Fibroblast of the aortic adventitia (primary cell): ENCODE measurements at places on chromosomes 13 and 19. TPM values are rescaled to one million over a fixed set of nuclear protein-coding genes. Genes with fewer than 3 reads are reported as not detected.

DNA sequence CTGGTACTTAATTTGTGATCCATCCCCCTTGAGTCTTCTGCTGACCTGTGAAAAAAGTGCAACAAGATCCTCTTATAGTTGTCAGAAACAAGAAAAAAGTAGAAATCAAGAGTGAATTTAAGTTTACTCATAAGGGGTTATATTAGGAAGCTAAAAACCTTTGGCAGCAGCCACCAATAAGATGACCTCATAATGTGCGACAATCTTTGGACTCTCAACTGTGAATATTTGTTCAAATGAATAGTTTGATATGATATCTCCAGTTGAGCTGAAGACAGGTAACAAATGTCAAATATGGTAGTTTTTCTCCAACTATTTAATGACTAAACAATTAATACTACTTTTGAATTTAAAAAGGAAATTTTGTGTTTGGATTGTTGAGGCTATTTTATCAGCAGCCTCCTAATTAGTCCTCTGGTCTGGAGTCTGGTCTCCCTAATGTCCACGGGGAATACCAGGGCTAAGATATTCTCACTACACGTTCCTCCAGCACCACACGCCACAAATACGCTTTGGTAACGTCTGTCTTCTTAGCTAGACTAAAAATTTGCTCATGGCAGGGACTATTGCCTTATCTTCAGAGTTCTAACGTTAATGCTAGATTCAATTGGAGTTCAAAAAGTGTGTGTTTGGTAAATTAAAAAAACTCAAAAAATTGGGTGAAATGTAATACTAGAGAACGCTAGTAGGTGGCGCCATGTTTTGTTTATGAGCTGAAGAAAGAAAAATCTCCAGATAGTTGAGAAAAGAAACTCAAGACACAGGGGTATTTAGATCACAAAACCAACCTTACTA, 51.0 kb upstream of the PDX1 start:
- DNase-seq = peak; percentile 32

- no peak for DNase-seq
These were observed 2.7 kb downstream of the B3GNT3 start for GRCh38 chr19:17797424-17798201.

GRCh38 chr19:16315825-16316505, 8.7 kb upstream of the KLF2 start:
- DNase-seq = peak; percentile 100

- no peak for DNase-seq
These were observed 523.5 kb upstream of the ARGLU1 start for GRCh38 chr13:107091428-107091827.

GRCh38 chr19:27673986-27674385, 1539.0 kb downstream of the UQCRFS1 start:
- DNase-seq = no peak

DNA sequence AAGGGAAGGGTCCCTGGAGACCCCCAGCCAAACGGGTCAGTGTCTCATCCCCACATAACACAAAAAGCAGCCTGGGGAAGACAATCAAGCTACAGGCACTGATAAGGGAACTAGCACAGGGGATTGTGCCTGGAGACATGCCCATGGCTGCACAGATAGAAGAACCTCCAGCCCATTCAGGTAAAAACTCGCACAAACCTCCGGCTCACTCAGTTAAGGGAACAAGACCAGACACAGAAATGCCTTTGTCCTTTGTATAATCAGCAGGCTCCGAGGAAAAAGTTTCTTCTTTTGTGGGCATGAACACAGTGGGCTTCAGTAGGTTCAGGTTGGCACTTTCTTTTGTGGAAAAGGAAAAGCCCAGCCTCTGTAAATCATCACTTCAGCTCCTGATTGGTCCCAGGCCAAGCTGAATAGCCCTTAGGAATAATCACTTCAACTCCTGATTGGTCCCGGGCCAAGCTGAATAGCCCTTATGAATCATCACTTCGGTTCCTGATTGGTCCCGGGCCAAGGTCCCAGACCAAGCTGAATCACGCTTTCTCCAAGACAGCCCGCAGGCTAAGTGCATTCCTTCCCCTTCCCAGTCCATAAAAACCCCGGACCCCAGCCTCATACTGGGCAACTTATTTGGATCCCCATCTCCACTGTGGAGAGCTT, 5.0 kb upstream of the ZNF230 start:
- DNase-seq = peak; percentile 46

DNA sequence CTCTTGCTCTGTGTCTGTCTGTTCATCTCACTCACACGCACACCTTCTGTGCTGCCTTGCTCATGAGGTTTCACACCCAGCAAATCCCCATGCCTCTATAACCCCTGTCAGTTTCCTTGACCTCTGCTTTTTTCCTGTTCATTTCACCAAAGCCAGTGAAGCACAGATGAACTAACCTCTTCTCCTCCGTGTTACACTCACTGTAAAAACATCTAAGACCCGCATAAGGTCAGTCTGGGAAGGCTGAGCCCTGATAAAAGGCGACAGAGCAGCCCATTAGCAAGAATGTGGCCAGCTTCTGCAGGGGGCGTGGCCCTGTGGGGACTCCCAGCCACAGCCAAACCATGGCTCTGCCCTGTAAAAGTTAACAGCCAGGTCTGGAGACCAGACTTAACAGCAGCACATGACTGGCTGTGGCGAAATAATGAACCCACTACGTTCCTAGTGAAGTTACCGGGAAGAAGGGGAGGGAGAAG, 42.8 kb upstream of the NPAS1 start:
- peak; percentile 86 for DNase-seq

DNA sequence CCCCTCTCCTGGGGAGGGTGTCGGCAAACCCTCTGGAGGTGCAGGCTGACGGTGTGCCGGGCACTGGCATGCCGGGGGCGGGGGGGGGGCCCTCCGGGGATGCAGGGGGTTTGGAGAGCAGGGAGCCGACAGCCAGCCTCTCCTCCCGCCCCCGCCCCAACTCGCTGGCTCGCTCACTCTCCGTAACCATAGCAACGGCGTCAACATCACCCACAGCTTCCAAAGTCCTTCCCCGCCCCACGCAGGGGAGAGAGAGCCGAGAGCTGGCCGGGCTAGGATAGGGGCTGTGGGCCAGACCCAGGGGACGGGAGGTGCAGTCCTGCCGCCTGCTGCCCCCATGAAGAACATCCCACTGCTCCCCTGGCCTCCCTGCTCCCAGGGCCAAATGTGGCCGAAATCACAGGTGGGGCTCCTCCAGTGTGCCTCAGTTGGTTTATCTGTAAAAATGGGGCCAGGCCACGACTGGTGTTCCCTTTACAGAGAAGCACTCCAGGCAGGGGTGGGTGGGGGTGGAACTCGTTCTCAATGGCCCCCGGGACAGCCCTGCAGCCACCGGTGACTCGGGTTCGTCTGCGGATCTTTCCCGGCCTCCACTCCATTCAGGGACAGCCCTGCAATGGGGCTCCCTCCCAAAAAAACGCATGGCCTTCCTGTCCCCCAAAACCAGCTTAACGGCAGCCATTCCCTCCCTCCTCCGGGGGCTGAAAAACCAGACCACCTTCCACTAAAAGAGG, 3.2 kb downstream of the KLF16 start:
- DNase-seq = peak; percentile 81

DNA sequence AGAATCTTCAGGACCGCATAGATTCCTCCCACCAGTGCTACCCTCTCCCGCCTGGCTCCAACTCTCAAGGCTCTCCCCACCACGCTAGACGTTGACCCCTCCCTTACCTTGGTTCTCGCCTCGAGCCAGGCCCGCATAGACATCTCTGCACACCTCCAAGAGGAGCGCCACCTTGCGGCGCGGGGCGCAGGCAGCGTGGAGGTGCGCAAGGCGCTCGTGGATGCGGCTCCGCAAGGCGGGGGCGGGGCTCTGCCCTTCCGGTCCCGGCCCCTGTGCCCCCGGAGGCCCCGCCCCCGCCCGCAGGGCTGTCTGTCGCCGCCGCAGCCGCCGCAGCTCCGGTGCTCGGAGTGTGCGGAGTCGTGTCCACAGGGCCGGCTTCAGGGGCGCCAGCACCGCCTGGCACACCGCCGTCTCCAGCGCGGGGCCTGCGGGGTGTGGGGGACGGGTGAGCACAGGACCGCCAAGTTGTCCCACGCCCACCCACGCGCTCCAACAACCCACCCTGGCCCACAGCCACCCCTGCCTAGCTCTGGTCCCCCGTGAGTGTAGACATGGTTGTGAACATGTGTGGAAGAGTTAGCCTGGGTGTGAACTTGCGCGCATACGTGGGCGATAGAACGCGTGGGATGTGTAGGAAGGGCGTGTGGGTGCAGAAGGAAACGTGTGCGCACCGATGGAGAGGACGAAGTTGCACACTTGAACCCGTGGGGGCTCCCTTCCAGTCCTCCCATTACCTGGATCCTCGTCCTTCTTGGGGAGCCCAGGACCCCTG, 8.1 kb downstream of the RINL start:
- DNase-seq = peak; percentile 55

- no peak for DNase-seq
These were observed 245.3 kb downstream of the ITGBL1 start for GRCh38 chr13:101697745-101698144.

- no peak for DNase-seq
These were observed 108.2 kb downstream of the TNFSF13B start for GRCh38 chr13:108377646-108378206.

GRCh38 chr13:48429036-48429435, 16.1 kb upstream of the LPAR6 start:
- DNase-seq = no peak

- no peak for DNase-seq
These were observed 18.1 kb downstream of the IZUMO4 start for GRCh38 chr19:2114821-2115220.

- peak; percentile 71 for DNase-seq
These were observed 7.7 kb upstream of the GPR18 start for GRCh38 chr13:99265821-99266426.

DNA sequence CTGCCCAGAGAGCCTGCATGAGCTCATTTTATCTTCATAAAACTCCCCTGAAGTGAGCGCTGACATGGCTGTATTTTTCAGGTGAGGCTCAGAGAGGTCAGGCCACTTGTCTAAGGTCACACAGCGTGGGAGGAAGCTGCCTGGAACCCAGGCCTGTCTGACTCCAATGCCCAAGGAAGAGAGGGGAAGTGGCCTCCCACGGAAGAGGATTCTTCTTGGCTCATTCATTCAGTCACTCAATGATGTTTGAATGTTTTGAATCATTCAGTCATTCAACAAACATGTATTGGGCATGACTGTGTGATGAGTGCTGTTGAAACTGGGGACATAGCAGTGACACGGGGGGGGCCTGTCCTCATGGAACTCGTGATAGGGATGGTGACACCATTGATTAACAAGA, 12.0 kb downstream of the ACTL9 start:
- DNase-seq = no peak

GRCh38 chr13:42946927-42947326, 45.1 kb downstream of the EPSTI1 start:
- DNase-seq = peak; percentile 83

DNA sequence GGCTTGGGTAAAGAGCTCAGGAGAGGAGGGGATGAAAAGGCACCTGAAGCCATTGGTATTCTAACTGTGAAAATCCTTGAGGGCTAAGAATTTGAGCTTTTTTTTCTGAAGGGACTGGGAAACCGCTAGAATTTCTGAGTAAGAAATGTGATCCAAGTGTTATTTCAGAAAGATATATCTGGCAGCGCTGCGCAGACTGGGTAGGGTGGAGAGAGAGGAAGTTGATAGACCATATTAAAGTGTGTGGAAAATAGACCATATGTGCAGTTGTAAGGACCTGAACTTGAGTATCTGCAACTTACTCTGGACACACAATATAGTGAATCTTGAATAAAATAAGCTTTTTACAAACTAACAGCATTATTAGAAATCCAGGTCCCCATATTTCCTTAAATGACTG, 427.4 kb downstream of the NDFIP2 start:
- peak; percentile 7 for DNase-seq

- DNase-seq = no peak
These were observed 31.8 kb upstream of the PSG9 start for GRCh38 chr19:43300876-43301765.

GRCh38 chr19:28541602-28542393, 671.2 kb downstream of the UQCRFS1 start:
- no peak for DNase-seq

GRCh38 chr13:46909042-46909441, 12.2 kb upstream of the HTR2A start:
- DNase-seq = peak; percentile 67

DNA sequence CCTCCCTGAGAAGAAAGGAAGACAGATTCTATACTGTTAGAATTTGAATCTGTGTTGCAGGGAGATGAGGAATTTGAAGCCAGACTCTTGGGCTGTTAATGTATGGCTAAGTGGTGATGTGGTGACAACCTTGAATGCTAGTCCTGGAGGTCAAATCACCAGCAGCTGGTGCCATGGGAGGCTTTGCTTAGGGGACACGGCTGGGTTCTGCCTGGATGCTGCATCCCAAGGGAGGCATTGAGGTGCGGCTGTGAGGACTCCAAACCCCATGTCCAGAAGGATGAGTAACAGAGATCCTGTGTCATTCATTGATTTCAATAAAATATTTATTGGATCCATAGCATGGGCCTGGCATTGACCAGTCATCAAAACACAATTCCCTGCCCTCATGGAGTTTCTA, 42.3 kb downstream of the RFX2 start:
- no peak for DNase-seq

GRCh38 chr13:32390048-32390447, 37.9 kb downstream of the N4BP2L1 start:
- no peak for DNase-seq

- peak; percentile 82 for DNase-seq
These were observed 224.9 kb upstream of the STARD13 start for GRCh38 chr13:33510350-33510970.

DNA sequence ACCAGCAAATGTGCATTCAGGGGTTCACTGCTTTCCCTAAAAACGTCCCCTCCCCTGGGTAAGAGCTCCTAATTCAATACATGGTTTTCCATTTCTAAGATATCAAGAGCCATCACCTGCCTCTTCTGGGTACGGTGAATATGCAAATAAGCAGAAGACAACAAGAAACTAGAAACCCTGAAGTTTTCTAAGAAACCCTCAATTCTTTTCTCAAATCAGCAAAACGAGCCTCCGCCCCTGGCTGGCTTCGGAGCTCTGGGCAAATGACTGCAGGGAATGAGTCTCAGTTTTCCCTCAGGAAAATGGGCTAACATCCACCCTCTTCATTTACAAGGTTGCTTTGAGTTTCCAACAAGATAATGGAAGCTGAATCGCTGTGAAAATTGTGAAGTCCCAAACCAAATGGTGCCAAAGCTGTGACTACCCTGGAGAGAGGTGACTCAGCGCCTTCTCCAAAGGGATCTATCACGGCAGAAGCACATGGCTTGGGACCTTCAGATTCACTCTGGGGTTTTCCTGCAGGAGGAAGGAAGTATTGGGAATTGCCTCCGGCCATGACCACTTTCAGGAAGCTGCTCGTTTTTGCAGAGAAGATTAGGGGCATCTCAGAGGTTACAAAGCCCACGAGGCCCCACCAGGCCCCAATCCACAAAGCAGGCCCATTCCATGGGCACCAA, 26.6 kb downstream of the KLF2 start:
- DNase-seq = peak; percentile 51

- DNase-seq = peak; percentile 79
These were observed 226.7 kb downstream of the RFC3 start for GRCh38 chr13:34044660-34045080.

GRCh38 chr13:24742977-24743376, 21.0 kb upstream of the RNF17 start:
- no peak for DNase-seq

GRCh38 chr19:11142528-11143171, 12.9 kb downstream of the SPC24 start:
- DNase-seq = peak; percentile 96

The THSD1 gene
- 4.8 and 6.0 TPM in 2 replicates for total RNA-seq

The RDH8 gene
- not detected in 2 replicates for total RNA-seq

The LRRC25 gene
- 0.09 TPM in 1 of 2 replicates, not detected in the other for total RNA-seq

The ZSCAN4 gene
- total RNA-seq = not detected in 2 replicates

The OSCAR gene
- 0.63 and 2.5 TPM in 2 replicates for total RNA-seq

The MBD3L2 gene
- total RNA-seq = not detected in 2 replicates

The COL5A3 gene
- total RNA-seq = 4.1 and 5.2 TPM in 2 replicates
